ENCODE measurements at places on chromosomes 6 and 20.

GRCh38 chr6:142566628-142567396 lies 265.0 kb downstream of the ADGRG6 start:
- peak; percentile 71 for DNase-seq

DNA sequence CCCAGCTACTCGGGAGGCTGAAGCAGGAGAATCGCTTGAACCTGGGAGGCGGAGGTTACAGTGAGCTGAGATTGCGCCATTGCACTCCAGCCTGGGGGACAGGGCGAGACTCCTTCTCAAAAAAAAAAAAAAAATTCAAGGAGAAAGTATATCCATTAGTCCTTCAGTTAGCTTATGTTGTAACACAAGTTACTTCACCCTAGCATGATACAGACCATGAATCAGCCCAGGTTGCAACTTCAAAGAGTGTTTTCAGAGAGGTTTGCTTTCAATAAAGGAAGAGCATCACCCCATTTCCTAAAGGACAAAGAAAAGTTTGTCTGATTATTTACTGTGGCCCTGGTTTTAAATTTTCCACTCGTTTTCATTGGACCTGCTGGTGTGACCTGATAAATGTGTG lies 73.0 kb downstream of the SERAC1 start:
- DNase-seq, result no peak

DNA sequence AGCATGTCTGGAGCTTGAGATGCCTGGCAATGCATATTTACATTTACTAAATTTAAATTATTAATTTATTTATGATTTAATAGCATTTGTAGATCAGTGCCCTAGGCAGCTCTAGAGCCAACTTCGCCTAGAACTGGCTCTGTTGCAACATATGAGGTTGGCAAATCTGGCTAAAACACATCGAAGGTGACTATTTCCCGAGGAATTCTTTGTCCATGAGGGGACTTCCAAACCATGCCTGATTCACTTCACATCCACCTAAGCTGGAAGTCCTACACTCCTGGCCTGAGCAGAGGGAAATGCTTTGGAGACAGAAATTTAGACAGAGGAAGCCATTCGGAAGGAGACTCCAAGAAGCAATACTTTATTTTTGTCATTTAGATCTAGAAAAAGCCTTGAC lies 211.0 kb upstream of the ARG1 start:
- DNase-seq, result no peak

DNA sequence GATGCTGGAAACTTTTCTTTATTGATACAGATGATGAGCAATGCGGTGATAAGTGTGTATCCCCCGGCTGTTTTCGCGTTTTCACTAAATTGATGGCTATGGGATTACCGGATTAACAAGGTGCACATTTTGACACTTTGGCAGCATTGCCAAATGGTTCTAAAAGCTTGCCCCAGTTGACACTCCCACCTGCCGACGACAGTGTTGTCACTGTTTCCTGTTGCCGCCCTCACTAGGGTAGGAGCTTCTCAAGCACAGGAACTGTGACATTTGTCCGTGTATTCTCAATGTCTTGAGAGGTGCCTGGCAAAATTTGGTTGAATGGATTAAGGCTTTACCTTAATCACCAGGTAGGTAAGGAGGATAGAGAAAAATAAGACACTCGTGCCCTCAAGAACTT lies 9.8 kb upstream of the MAPK13 start:
- DNase-seq, result no peak

- no peak for DNase-seq
Observed at GRCh38 chr6:35388030-35388429, 45.7 kb downstream of the PPARD start.

All from tibial nerve (tissue), 4 donors.